Neural crest cell (in vitro differentiated cells): ENCODE measurements at places on chromosomes 16 and 17.

- DNase-seq, result peak; percentile 31
These were observed 108.5 kb upstream of the CCL2 start for GRCh38 chr17:34146440-34147043.

DNA sequence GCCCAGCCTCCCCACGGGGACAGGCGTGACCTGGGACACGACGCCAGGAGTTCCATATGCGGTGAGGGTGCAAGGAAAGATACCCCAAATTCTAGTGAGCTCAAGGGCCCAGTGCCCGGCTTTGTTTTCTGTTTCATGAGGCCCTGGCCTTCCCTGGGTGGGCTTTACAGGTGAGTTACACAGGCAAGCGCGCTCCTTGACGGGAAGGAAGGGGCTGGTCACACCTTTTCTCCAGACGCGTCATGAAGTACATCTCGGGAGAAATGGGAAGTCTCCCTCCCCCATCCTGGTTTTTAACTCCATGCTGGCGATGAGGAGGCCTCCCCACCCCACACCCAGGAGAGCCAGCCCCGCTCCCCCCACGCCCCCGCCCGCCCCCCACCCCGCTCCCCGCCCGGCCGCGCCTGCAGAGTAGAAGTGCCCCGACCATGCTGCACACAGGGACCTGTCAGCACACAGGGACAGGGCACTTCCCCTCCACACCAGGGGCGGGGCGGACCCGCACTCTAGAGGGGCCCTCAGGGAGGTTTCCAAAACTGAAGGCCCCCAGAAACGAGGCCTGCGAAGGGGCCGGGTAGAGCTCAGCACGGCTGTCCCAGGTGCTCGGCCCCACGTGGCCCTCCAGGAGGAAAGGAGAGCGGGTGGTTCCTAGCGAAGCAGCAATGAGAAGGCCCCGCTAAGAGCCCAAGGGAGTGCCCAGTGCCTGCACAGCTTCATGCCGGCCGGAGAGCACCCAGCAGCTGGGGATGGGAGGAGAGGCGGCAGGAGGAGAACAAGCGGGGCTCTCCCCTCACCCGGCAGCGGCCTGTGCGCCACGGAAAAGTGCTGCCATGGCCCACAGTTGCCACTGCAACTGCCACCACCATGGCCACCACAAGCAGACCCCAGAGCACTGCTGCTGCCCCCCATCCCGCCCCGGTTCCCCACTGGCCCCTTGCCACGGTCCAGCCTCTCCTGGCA is 7.7 kb downstream of the CYB561 start:
- DNase-seq, result no peak

- no peak for DNase-seq
These were observed 54.7 kb downstream of the SLC6A2 start for GRCh38 chr16:55710466-55710865.

DNA sequence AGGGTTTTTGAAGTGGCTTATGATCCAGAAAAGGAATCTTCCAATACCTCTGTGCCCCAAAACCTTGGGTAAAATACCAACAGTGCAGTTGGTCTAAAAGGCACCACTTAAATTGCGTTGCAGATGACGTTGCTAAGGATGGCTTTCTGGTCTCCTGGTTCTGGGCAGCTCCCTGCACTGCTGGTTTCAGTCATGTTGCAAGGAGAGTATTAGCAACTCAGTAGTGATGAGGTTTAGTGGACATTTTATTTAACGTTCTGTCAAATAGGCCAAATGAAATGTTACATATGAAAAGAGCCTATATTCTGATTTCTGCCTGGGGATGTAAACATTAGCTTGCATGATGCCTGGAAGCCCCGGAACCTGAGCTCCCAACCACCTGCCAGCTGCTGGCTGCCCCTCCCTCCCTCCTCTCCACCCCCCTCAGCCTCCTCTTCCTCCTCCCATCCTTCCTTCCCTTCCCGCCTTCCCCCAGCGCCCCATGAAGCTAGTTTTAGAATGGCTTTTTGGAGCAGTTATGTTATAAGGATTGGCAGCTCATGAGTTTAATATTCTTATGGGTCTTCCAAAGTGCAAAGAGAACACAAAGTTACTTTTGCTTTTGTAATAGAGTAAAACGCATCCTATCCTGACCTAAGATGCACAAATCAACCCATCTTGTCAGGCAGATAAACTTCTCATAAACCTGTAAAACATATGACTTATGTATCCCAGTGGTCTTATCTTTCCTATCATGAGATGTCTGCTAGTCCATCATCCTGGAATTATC is 20.7 kb downstream of the CD7 start:
- no peak for DNase-seq

GRCh38 chr17:13209081-13209480 is 191.3 kb upstream of the ELAC2 start:
- no peak for DNase-seq

- DNase-seq, result no peak
These were observed 226.6 kb upstream of the RPL38 start for GRCh38 chr17:73976676-73977521.

DNA sequence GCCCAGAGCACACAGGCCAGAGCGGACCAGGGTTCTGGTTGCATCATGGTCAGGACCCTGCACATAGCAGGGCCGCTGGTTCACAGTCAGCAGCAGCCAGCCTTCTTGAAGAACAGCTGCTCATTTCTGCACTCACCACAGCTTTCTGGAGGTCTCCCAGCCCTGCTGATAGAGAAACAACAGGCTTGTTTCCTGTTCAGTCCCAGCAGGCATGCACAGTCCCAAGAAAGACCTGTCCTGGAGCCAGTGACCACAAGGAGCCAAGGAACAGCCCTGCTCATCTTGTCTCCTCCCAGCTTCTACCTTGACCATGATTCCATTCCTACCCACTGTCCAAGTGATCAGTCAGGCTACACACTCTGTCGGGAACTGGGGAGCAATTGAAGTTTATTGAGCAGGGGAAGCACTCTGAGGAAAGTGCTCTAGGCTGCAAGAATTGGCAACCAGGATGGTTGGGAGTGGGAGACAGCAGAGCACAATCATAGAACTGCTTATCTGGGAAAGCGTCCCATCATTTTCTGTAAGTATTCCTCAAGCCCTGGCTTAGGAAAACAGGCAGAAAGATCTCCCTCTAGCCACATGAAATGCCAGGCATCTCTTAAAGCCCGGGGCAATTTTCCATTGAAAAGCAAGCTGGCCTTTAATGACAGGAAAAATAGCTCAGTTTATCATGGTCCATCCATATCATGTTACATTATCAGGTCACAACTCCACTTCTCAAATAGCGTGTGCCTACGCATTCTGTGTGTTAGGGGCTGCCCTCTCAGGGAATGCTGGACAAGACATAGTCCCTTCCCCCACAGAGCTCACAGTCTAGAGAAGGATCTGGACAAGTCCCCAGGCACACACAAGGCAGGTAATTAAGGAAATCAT is 155.4 kb upstream of the FOXF1 start:
- DNase-seq, result no peak

DNA sequence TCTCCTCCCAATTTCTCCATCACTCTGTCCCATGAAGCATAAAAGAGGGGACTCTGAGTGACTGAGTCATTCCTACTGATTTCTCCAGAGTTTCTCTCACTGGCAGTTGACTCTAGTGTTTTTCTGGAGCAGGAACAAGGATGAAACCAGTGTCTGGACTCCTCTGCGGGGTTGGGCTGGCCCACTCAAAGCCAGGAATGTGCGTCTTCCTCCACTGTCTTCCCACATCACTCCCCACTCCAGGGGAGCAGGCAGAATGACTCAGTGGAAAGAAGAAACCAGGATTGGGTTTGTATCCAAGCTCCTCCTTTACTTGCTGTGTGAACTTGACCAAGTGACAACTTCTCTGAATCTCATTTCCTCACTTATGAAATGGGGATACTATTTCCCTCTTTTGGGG is 497.5 kb upstream of the SALL1 start:
- no peak for DNase-seq

DNA sequence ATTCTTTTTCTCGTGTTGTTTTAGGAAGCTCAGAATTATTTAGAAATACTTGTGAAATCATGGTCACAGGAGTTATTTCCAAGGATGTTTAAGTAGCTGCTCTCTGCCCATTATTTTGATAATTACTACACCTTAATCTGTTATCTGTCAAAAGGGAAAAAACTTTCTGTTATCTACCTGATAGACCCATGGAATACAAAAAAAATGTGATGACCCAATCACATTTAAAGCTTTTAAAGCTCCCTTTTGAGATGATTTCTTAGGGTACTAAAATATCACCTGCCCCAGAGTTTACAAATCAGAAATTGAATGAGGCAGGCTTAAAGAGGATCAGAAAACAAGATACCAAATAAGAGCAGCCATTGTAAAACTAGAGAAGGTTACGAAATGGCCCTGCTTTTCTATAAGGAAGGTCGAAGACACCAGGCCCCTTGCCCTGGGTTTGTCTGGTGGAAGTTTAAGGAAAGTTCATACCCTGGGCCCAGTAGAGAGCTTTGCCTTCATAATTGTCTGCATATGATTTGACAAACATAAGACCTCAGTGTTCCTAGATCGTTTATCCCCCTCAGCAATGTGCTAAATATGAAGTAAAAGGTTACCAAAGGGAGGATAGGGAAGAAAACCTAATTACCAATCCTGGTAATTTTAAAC is 149.9 kb upstream of the TBX2 start:
- no peak for DNase-seq

- no peak for DNase-seq
These were observed 269.7 kb downstream of the SEC14L1 start for GRCh38 chr17:77410470-77410869.

DNA sequence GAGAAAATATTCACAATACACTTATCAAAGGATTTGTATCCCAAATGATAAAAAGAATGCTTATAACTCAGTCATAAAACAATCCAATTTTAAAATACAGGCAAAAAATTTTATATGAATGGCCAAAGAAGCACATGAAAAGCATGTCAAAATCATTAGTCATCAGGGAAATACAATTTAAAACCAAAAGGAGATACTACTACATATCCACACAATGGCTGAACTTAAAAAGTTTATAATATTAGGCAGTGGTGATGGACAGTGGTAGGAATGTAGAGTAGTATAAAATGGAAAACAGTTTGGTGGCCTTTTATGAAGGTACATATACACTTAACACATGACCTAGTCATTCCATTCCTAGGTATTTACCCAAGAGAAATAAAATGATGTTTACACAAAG is 12.2 kb downstream of the CMC2 start:
- DNase-seq, result no peak

- DNase-seq, result peak; percentile 41
These were observed 2.9 kb downstream of the SLC16A3 start for GRCh38 chr17:82231562-82232321.

DNA sequence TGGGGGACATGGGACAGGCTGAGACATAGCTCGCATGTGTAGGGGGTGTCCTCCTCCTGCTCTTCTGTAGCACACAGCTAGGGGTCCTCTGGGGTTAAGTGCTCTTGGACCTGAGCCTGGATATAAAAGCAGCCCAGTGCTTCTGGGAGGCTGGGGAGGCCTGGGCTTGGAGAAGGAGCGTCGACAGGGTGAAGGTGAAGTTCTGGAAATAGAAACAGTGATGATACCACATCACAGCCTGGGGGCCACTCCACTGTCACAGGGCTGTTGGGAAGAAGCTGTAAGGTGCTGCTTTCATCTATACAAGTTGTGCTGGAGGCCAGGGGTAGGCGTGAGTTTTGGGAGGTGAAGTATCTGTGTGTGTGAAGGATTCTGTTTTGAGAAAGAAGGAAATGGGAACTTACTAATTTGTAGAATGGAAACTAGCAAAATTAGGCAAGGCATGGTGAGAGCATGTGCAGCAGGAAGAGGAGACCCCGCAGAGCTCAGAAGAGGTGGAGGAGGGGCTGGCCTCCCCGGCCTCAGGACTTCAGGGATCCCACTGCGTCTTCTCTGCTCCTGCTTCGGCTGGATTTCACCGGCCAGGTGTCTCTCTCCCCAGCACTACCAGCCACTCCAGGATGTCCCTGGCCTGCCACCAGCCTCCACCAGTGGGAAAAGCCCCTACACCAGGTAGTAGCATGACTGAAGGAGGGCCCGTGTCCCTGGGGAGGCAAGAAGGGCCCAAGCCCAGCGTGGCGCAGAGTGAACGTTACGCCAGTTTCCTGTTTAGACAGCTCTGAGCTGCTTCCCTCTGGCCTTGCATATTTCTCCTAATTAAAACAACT is 19.4 kb downstream of the PLCG2 start:
- no peak for DNase-seq

DNA sequence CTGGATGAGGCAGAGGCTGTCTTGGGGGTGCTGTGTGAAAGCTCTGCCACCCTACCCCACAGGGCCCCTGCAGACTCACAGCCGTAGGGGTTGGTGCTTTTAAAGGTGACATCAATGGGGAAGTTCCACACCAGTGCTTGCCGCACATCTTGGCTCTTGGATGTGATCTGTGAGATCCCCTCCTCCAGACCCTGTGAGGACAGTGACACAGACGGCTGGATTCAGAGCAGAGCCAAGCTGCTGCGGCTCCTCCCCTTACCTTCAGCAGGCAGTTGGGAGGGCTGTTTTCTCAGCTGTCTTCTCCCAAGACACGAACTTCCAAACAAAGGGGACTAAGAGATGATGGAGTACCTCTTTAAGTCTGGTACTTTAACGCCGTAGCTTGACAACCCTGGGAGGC is 4.8 kb downstream of the B9D1 start:
- no peak for DNase-seq
